Lung microvascular endothelial cell (primary cell): ENCODE measurements at places on chromosomes 2 and 18. TPM values are rescaled to one million over a fixed set of nuclear protein-coding genes. Genes with fewer than 3 reads are reported as not detected.

Gene KCNS3
- 0.20 and 0.65 TPM in 2 replicates for total RNA-seq

Gene TUBA4B
- total RNA-seq: not detected in 2 replicates

Gene HEATR5B
- 20.9 and 30.0 TPM in 2 replicates for total RNA-seq

Gene TNS1
- 26.8 and 82.1 TPM in 2 replicates for total RNA-seq
